ENCODE measurements at places on chromosomes 4 and X.
A peak's percentile ranks its signal among the peaks of the same experiment; 100 is the strongest.

- peak; percentile 71 for DNase-seq
Observed at GRCh38 chr4:80206521-80207171, 9.3 kb downstream of the PRDM8 start.

GRCh38 chrX:101407167-101407747 is 468 bp downstream of the GLA start:
- no peak for DNase-seq

DNA sequence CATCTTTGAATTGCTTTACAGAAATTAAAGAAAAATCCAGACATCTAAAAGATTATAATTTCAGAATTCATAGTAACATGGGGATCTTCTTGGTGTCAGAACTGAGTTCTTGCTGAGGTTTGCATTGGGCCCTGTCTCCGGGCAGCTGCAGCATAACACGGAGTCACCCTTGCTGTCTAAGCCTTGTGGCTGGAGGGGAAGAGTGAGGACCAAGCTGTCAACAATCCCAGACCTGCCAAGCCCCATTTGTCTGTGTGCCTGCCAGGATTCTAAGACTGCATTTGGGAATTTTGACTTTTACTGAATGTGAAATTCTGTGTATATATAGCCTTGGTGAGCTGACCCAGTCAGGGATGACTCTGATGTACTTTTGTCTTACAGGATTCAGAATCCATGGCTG is 25.2 kb upstream of the NAP1L5 start:
- DNase-seq = no peak

GRCh38 chr4:6338175-6338950 is 68.7 kb downstream of the WFS1 start:
- no peak for DNase-seq

GRCh38 chr4:4853371-4853823 is 6.1 kb upstream of the MSX1 start:
- no peak for DNase-seq

GRCh38 chr4:8281519-8282133 is 12.1 kb downstream of the HTRA3 start:
- DNase-seq = peak; percentile 92

DNA sequence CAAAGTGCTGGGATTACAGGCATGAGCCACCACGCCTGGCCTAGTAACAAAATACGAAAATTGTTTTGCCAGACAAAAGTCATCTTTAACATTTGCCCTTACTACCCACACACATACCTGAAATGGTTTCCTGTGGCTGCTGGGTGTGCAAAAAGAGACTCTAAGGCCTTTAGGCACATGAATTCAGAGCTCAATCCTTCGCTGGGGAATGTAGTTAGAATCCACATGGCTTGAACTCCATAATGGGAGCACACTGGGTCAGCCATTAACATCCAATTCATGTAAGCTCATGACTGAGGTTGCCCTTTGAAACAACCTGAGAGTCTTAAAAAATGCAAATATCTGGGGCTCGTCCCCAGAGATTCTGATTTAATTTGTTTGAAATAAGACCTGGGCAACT is 87.8 kb downstream of the HPGD start:
- no peak for DNase-seq

DNA sequence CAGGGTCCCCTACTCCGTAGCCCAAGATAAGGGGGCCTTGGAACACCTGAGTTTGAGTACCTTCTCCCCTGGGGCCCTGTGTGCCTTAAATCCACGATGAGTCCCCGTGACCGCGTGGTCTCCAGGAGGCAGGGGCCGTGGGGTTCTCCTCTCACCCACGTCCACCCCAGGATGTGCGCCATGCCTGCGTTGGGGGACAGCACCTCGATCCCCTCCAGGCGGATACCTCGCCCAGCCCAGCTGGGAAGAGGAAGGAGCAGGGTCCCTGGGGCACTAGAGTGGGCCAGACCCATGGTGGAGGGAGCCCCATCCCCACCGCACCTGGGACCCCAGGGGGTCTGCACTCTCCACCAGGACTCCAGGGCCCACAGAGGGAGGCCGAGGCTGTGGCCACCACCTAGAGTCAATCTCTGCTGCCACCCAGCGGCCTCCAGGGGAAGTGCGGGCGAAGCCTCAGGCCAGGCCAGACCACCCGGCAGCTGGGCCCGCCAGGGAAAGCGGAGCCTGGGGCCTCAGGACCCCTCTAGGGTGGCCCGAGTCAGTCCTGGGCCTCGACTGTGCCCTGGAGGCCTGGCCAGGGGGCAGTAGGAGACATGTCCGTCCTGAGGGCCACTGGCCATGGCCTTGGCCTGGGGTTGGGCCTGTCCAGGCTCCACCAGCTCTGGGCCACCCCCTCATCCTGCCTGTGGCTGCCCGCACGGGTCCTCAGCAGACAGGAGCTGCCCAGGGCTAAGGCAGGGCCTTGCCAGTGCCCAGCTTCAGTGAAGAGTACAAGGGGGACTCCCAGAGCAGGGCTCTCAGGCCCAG is 55.0 kb downstream of the FAM53A start:
- DNase-seq = peak; percentile 87

DNA sequence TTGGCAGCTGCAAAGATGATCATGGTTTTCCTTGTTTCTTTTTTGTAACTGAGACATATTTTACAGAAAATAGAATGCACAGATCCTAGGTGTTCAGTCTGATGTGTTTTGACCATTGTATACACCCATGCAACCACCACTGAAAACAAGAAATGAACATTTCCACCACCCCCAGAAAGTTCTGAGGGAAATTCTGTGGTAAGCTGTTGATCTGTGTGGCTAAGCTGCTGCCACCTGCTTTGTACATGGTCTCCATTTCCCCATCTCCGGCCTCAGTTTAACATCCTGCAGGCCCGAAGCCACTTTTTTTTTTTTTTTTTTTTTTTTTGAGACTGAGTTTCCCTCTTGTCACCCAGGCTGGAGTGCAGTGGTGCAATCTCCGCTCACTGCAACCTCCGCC is 65.3 kb downstream of the NYX start:
- no peak for DNase-seq

- no peak for DNase-seq
Observed at GRCh38 chr4:173675446-173675845, 145.4 kb upstream of the HAND2 start.

- DNase-seq = no peak
Observed at GRCh38 chrX:63275127-63275526, 76.0 kb downstream of the SPIN4 start.

GRCh38 chr4:152927737-152928136 is 8.4 kb upstream of the FHDC1 start:
- DNase-seq = no peak

DNA sequence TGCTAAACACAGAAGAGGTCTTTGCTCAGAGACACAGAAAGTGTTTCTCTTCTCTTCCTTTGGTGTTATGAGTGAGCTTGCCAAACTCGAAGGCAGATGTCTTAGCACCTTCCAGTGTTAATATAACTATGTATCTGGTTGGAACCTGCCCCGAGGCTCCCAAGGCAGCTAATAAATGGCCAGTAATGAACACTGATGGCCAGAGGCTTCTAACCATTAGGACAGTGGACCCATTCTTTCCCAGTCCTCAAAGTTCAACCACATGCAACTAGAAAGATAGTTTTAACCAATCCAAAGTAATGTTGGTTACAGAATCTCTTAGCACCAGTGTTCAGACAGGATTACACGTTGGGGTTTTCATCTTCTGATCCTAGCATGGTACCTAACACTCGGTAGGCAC is 42.7 kb upstream of the JADE1 start:
- DNase-seq = no peak

DNA sequence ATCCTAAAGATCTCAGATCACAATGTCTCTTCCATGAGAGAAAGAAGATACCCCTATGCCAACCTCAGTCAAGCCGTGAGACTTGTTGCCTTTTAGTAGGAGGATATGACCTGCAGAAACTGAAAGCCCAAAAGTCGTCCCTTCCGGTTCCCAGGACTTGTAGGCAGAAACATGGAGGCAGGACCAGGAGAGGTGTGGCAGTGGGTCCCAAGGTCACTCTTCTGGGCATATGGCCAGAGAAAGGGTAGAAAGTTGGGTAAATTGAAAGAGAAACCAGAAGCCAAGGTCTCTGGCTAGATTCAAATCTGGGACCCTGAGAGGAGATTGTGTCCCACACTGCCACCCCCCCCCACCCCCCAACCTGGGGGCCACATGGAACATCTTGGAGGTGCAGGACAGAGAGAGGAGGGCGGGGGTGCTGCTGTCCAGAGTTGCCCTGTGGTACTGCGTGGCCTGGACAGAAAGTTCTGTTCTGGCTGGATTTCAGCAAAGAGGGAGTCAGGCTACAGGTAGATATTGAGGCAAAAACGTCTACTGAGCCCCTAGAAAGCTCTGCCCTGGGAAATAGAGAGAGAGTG is 55.4 kb downstream of the DDX3X start:
- no peak for DNase-seq

GRCh38 chrX:48831136-48831908 is 4.1 kb downstream of the PCSK1N start:
- no peak for DNase-seq

DNA sequence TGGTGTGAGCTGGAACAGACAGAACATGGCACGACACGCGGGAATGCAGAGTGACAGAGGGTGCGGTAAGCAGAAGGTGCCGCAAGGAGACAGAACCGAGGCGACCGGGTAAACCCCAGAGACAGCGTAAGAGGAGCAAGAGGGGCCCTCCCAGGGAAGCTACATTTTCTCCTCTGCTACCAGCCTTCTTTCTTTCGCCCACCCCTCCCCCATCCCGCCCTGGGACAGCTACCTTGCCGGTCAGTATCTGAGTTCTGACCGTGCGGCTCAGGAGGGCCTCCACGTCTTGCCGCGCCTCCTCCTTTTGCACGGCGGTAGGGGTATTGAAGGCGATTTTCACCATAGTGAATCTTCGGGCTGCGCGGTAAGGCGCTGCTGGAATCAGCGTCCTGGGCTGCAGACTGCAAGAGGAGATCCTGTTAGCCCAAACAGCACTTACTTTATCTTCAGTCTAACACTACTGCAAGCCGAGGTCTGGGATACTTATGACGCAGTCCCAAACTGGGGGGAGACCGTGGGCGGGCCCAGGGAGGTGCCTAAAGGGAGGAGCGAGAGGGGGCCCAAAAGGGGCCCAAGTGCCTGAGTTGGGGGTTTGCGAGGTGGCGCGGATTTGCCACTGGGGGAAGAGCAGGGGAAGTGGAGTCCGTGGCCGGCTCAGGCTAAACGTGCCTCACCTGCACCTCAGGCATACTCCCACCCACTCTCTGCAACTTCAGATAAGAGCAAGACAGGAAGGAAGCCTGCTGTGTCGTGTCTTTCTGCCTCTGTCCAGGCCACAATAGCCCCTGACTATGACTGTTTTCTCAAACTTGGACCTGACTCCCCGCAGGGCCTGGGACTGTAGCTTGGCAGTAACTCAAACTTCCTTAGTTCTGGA is at the start of gene ITM2A:
ITM2A (minus strand) TSS at position 462 of the 877 bp plus-strand sequence; CDS start at position 343, 119 bp downstream.
- DNase-seq = peak; percentile 74
